Hematopoietic multipotent progenitor cell (in vitro differentiated cells): ENCODE measurements at places on chromosomes 4 and X.

- DNase-seq, result no peak
Observed at GRCh38 chr4:125184116-125184515, 130.6 kb upstream of the FAT4 start.

DNA sequence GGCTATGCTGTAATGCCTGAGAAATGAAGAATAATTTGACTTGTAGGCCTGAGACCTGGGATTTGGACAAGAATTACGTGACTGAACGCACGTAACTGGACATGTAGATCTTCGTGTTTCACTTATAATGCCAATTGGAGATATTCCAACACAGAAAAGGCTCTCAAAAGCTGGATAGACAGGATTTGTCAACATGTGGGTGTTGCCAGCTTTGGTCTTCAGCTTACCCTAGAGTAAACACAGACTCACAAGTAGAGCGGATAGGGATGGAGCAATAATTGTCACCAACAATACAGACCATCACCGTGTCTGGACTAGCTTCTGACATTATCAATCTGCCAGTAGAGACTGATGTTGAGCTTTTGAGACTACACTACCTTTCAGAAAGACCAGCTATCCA, 1511.0 kb upstream of the ADGRL3 start:
- DNase-seq, result no peak

DNA sequence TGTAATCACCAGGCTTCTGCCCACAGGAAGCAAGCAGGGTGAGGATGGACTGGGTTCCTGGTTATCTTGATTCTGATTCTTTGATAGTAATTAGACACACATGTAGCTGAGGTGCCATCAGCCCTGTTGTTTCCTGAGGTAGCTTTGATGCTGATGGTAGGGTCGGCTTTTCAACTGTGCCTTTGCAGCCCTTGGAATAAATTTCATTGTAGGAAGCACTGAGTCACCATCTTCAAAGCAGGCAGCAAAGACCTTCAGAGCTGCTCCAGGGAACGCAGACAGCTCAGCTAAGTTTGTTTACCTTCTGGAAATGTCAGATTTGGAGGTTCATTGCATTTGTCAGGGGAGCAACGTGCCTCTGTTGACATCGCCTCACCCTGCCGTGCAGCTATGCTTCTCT, 135.4 kb downstream of the ASMT start:
- no peak for DNase-seq

DNA sequence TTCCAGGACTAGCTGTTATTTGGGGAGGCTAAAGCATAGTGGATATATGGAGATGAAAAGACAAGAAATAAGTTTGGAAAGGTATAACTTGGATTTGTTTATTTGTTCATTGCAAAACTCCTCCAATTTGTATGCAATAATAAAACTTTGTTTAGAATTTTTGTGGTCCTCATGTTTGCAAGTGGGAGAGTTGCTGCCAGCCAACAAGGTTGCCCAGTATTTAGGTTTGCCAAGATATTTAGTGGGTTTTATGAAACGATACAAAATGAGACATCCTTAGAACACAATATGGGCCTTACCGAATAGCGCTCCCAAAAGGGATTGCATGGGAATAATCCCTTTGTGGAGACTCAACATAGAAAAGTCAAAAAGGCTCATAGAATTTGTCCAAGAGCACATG, 162.1 kb downstream of the INPP4B start:
- DNase-seq, result no peak

- peak; percentile 55 for DNase-seq
Observed at GRCh38 chrX:71178908-71179307, 34.3 kb downstream of the NLGN3 start.

DNA sequence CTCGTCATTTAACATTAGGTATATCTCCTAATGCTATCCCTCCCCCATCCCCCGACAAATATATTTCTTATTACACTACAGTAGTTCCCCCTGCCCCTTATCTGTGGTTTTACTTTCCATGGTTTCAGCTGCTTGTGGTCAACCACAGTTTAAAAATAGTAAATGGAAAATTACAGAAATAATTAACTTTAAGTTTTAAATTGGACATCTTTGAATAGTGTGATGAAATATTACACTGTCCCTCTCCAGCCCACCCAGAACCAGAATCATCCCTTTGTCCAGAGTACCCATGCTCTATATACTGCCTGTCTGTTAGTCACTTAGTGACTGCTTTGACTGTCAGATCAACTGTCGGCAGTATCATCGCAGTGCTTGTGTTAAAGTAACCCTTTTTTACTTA, 47.4 kb upstream of the VEGFC start:
- DNase-seq, result peak; percentile 79

GRCh38 chr4:145868637-145869409, 69.8 kb downstream of the ZNF827 start:
- no peak for DNase-seq

DNA sequence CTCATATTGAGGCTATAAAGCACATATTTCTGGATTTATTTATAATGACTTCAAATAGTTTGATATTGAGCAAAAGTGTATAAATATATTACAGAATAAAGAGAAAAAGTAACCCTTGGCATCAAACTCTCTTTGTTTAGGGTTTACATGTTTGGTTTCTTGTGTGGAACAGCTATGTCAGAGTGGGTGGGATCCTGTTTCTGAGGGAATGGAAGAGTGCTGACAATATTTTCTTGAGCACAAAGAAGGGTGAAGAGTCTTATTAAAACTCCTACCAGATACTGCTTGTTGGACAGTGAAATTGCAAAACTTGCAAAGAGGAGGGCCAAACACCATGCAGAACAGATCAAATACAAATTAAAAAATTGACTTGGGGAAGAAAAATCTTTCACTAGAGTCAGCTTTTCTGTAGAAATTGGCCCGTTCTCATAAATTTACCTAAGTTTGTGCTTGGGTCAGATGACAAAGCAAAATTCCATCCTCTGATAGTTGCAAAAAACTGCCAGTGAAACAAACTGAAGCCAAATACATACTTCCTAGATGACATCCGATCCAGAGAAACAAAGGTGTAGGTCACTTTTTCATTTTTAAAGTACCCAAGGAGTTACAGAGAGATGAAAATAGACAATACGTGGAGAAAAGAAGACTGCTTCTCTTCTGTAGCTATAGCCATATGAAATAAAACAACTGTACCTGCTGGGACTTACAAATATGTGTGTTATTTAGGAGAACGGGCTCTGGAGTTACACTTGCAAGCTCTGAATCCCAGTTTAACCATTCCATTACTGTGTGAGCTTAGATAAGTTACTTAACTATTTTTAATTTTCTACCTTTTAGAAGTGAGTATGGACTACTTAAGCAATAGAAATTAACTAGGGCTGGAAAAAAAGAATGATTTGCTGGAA, 133.3 kb downstream of the MAML3 start:
- DNase-seq, result no peak

GRCh38 chr4:14023036-14023435, 395.5 kb upstream of the BOD1L1 start:
- no peak for DNase-seq

DNA sequence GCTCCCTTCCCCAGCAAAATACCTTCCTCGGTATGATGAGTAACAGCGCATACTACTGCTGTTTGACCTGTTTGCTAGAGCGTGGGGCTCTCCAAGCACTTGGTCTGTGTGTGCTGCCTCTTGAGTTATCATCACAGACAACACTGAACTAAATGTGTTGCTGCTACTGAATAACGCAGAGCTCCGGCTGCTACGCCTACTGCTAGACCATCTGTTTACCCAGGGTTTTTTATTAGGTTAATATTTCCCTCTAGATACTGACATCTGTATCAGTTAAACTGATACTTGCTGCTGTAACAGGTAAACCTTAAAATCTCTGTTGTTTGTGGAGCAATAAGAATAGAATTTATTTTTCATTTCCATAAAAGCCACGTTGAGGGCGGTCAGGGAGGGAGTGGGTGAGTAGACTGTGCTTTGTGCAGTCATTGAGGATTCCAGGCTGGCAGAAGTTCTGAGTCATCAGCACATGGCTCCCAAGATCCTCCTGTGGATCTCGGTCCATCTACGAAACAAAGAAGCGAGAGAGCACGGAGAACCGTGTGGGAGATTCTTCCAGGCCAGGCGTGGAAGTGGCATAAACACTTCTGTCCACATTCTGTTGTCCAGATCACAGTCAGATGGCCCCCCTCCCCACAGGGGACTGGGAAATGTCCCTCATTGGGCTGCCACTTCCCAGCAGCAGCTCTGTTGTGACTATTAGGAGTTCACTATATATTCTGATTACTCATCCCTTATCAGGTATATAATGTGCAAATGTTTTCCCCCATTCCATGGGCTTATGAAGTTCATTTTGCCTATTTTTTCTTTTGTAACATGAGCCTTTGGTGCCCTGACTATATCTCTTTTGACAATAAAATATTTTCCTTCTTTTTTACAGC, 14.1 kb downstream of the GRK4 start:
- DNase-seq, result no peak

GRCh38 chr4:111562826-111563225, 582.4 kb upstream of the FAM241A start:
- DNase-seq, result no peak

DNA sequence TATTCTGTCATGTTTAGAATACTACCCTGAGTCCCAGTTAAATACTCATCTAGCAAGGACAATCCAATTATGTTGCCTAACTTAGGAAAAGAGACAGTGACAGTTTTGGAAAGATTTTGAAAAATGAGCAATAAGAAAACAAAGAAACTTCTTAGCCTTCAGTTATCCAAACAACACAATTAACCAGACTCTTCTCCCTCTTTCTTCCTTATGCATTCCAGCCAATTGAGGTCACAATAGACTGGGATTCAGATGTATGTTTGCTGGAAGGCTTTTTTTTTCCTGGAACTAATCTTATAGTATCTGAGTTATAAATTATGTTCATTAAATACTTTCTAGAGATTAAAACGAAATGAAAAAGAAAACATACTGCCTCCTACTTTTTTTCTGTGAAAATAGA, 109.6 kb downstream of the GUCY2F start:
- no peak for DNase-seq

DNA sequence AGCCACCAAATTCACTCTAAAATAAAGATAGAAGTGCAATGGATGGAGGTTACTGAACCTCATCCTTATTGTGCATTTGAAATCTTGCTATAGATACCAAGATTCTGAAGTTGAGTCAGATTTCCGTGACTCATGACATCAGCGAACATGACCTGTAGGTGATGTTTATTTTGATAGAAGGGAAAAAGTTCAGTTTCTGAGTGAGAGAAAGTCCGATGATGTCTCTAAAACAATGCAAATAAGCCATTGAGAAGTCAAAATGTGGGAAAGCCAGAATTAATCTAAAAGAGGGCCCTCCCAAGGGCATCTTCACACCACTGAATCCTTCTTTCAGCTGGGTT, 20.0 kb downstream of the PHOX2B start:
- no peak for DNase-seq

DNA sequence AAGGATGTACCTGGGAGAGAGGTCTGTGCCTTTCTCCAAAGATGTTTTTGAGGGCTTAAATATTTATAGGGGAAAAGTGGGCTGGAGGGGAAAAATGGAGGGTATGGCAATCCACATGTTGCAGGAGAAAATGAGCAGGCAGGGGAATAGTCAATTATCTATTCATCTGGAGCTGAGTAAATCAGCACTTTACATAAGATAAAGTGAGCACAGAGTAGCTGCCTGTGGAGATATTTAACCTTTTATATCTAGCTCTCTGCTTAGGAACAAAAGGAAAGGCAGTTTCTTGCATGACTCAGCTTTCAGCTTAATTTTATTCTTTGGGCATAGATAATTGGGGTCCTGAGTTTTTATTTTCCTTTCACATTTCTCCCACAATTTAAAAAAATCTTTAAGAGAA, 93.6 kb upstream of the NPY2R start:
- DNase-seq, result no peak

GRCh38 chr4:36222702-36223101, 21.6 kb downstream of the ARAP2 start:
- no peak for DNase-seq

GRCh38 chr4:7328162-7328912, 106.4 kb downstream of the PSAPL1 start:
- DNase-seq, result no peak

DNA sequence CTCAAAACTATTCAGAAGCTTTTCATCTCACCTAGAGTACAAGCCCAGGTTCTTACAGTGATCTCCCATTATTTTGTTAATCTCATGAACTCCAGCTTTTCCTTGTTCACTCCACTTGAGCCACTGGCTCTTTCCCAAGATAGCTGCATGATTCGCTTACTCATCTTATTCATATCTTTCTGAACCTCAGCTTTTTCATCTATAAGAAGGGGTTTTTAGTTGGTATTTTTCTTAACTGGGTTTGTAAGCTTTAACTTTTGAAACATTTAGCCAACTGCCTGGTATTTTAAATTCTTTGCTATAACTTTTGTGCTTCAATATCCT, 24.0 kb downstream of the GIMD1 start:
- DNase-seq, result no peak

- peak; percentile 69 for DNase-seq
Observed at GRCh38 chr4:48268956-48269860, at the start of gene TEC. Gene TEC, minus strand, starts transcription at chr4:48269838. Its CDS starts 41,224 bp downstream, at chr4:48228614.

- DNase-seq, result no peak
Observed at GRCh38 chr4:24889991-24890390, 22.9 kb downstream of the CCDC149 start.

- no peak for DNase-seq
Observed at GRCh38 chr4:180953572-180953971, 1289.6 kb upstream of the TENM3 start.

DNA sequence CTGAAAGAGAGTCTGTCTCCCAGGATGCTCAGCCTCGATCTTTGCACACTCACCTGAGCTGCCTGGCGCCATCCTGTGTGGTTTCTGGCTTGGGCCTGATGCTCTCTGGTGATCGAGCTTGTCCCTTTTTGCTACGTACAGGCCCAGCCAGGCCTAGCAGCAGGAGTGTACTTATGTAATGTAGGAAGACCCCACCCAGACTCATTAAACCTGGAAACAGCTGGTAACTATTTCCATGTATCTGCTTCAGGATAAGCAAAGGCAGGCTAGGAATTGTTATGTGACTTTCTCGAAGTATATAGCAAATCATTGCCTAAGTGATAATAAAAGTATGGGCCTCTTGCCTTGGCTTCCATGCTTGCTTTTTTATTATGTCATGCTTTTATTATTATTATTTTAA, 18.6 kb upstream of the ARSJ start:
- DNase-seq, result no peak

DNA sequence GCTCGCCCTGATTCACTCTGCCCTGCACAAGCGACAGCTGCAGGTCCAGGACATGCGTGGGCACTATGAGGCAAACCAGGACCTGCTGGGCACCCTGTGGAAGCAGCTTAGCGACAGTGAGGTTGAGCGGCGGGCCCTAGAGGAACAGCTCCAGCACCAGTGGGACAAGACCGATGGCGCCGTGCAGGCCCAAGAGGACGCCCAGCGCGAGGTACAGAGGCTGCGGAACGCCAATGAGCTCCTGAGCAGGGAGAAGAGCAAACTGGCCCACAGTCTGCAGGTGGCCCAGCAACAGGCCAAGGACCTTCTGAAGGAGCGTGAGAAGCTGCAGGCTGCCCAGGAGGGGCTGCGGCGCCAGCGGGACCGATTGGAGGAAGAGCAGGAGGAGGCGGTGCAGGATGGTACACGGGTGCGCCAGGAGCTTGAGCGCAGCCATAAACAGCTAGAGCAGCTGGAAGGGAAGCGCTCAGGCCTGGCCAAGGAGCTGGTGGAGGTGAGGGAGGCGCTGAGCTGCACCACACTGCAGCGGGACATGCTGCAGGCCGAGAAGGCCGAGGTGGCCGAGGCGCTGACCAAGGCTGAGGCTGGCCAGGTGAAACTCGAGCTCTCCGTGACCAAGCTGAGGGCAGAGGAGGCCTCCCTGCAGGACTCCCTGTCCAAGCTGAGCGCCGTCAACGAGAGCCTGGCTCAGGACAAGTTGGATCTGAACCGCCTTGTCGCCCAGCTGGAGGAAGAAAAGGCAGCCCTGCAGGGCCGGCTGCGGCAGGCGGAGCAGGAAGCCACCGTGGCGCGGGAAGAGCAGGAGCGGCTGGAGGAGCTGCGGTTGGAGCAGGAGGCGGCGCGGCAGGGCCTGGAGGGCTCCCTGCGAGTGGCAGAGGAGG, 12.8 kb downstream of the SMIM10L2A start:
- no peak for DNase-seq
